Naive thymus-derived CD4-positive, alpha-beta T cell (primary cell): ENCODE measurements at places on chromosomes 12 and 14. TPM values are rescaled to one million over a fixed set of nuclear protein-coding genes. Genes with fewer than 3 reads are reported as not detected.

GALNT9 gene
- not detected for total RNA-seq

GRCh38 chr14:103662029-103662428 lies 33.0 kb downstream of the KLC1 start:
- DNase-seq: no peak

DNA sequence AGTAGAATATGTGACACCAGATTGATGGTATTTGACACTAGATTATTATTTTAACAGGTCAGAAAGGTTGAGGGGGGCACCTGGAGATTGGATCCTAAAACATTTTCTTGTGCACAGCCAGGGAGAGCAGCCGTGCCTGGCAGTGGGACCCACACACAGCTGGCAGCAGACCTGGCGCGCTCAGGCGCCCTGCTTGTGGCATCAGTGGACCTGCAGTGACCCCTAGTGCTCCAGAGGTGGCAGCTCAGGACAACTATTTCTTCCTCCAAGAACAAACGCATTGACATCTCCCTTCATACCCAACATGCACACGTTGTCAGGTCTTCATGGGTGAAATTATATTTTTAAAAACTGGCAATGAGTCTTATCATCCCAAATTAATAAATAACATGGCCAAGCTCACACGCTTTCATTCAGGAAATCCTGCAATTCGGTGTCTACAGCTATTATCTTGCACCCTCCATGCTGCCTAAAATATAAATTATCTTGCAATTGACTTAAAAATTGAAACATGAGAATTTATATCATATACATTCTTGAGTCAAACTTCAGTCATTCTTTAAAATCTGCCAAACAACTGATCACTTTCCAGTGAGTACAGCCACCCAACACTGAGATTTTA lies 7.7 kb upstream of the TMEM132D start:
- DNase-seq: no peak

TAS2R8 gene
- total RNA-seq: not detected

- DNase-seq: no peak
Observed at GRCh38 chr12:62876938-62877548, 57.9 kb downstream of the PPM1H start.

LRP1-AS gene
- total RNA-seq: not detected
